ENCODE measurements at places on chromosomes 16 and 17.
A peak's percentile ranks its signal among the peaks of the same experiment; 100 is the strongest.

GRCh38 chr16:58176608-58177352 is 21.1 kb downstream of the CSNK2A2 start:
- DNase-seq, result no peak

DNA sequence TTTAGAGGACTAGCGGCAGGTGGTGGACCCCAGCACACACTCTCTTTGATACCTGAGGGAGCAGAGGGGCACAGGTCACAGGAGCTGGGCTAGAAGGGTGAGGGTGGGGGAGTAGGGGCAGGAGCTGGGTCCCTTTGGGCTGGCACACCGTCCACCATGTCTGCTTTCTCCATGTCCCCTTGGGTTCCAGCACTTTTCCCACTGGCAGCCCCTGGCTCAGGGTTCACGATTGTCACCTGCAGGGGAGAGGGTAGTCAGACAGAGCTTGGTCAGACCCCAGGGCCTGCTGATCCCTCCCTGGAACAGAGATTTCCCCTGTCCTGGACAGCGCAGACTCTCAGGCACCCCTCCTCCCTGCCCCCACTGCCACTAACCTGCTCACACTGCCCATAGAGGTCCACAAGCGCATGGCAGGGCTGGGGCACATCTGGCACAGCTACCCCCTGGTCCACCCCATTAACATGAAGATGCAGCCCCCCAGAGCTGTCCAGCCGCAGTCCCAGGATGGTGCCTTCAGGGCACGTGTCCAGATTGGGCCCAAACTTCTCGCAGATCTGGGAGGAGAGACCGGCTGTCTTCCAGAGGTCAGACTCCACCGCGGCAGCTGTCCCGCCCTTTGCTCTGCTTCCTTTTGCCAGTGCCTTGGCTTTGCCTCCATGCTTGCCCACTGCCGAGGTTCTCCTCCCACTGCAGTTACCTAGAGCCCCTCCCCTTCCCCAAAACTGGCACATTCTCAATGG is 3.1 kb upstream of the GPS2 start:
- DNase-seq, result no peak

DNA sequence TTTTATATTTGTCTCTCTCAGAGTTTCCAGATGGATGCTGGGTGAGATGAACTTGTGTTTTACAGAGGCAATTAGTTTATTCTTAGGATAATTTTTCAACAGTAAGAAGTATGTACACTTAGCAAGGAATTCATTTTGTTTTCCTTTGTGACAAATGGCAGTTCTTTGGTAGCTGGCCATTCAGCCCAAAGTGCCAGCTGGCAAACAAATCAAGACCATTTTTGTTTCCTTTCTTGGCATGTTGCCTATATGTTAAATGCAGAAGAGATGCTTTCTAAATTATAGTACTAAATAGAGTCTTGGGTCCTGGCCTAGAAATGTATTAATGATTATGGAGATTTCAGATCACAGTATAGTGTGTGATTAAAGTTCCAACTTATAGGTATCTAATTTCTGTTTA is 337.1 kb downstream of the CNTNAP4 start:
- peak; percentile 66 for DNase-seq

GRCh38 chr17:72898725-72899124 is 193.8 kb downstream of the SLC39A11 start:
- DNase-seq, result no peak

DNA sequence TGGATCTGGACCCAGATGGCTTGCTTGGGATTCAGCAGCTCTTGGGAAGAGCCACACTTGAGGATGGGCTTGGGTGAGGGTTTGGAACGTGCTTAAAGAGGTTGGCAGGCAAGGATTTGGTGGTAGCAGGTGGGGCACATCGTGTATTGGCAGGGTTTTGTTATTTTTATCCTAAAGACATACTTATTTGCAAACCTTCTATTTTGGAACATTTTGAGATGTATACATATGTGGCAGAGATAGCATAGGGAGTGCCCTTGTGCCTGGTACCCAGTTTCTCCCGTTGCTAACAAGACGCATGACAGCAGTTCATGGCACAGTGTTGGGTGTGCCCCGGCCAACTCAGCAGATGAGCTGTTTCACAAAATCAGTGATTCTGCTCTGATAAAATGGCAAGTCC is 9.1 kb downstream of the BANP start:
- DNase-seq, result no peak

GRCh38 chr17:81651692-81652091 is 4.7 kb downstream of the PDE6G start:
- no peak for DNase-seq

Data from globus pallidus (tissue), 1 donor.